Right hindlimb (tissue), 1 donor: ENCODE measurements at places on chromosomes 16 and 17.

GRCh38 chr16:47492428-47493377 is 31.6 kb downstream of the PHKB start:
- DNase-seq: peak; percentile 28

GRCh38 chr17:56899403-56899802 is 14.4 kb downstream of the TRIM25 start:
- no peak for DNase-seq

GRCh38 chr17:2684549-2684948 is 27.0 kb downstream of the CLUH start:
- no peak for DNase-seq

- no peak for DNase-seq
Measured at GRCh38 chr17:37318931-37319594, 56.7 kb upstream of the C17orf78 start.

DNA sequence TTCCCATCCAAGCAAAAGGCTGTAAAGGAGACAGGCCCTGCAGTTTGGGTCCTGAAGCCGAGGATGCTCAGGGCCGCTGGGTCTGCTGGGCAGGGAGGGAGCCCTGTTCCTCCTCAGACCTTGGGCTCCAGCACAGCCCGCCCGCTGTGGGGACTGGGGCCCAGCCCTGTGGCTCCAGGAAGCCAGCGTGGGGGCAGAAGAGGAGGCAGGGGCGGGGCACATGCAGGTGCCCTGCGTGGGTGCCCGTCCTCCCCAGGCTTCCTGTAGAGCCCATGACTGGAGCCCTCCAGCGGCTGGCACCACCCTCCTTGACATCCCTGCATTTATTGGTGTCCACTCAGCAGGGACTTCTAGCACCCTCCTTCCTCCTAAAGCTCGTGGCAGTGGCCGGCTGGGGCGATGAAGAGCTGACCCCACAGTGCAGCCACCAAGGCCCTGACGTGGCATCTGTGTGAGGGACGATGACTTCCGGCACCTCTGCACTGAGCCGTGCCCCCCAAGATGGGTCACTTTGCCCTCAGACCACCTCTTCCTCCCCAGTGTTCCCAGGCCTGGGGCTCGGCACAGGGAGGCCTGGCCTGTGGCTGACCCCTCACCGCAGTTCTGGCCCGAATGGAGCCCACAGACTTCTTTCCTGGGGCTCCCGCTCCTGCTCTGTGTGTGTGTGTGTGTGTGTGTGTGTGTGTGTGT is 9.9 kb downstream of the PRSS27 start:
- DNase-seq: no peak

DNA sequence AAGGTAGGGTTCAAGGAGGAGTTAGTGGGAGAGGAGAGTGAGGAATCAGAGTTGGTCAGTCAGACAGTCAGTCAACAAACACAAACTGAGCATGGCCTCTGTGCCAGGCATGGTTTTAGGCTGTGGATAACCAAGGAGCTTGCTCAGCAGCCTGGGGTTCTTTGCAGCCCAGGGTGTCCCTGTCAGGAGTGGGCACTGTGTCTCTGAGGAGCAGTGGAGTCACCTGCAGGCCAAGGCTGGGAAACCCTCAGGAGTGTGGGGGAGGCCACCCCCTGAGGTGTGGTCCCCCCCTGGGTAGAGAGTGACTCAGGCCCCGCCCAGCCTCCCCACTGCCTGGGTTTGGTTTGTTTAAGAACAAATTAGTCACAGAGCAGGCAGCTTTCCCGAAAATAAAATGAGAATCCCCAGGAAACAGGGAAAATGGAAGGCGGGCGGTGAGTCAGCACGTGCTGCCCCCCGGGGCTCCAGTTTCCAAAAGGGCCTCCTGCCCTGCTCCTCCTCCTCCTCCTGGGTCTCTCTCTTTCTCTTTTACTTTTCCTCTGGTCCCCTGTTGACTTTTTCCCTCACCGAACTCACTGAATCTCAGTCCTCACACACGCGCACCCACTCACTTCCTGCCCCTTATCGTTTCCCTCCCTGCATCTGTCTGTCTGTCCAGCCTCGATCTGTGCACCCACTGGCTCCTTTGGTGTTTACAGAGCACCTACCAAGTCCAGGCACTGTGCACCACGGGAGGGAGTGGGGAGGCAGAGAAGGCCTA is 44.3 kb downstream of the SOCS3 start:
- peak; percentile 87 for DNase-seq

DNA sequence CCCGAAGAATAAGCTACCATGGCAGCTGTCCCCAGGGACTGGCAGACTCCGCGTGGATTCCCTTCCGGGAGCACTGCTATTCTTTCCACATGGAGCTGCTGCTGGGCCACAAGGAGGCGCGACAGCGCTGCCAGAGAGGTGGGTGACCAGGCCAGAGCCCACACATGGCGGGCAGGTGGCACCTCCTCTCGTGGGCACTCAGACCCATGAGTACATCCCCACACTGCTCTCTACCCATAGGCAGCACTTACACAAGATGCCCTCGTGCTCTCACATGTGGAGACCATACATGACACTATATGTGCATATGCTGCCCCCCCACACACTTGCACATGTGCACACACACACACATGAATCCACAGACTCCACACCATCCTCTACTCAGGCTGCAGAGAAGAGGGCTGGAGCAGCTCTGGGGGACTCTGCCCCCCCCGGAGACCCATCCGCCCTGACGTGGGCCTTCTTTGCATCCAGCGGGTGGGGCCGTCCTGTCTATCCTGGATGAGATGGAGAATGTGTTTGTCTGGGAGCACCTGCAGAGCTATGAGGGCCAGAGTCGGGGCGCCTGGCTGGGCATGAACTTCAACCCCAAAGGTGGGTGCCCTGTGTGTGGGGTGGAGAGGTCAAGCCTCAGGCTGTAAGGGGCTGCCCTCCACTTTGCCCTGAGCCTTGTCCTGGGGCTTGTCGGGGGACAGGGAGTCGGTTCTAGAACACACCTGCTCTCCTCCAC is 62.9 kb downstream of the MRC2 start:
- no peak for DNase-seq

DNA sequence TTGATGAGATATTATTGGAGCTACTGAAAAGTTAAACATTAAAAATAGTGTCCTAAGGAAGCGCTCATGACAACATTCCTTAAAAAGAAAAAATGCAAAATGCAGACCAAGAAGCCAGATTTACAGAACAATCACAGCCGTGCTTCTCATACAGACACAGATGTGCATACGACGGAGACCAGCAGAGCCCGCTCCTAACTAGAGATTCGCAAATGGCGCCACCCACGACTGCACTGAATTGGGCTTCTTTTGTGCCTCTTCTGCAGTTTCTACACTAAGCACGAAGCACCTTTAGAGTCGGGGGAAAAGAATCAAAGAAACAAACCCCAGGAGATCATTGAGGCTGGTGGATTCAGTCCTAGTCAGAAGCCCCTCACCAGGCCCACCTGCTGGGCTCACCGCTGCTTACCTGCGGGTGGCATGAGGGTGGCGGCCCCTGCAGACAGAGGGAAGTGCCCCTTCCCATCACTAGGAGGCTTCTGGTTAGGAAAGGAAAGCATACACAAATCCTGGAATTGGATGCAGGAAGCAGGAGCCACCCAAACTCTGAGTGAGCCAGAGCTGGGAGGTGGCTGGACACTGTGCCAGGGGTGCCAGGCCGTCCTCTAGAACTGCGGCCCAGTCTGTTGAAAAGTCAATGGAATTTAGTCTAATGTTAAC is 64.9 kb upstream of the CHMP6 start:
- DNase-seq: no peak

GRCh38 chr16:65414284-65414984 is 292.6 kb upstream of the CDH11 start:
- no peak for DNase-seq

DNA sequence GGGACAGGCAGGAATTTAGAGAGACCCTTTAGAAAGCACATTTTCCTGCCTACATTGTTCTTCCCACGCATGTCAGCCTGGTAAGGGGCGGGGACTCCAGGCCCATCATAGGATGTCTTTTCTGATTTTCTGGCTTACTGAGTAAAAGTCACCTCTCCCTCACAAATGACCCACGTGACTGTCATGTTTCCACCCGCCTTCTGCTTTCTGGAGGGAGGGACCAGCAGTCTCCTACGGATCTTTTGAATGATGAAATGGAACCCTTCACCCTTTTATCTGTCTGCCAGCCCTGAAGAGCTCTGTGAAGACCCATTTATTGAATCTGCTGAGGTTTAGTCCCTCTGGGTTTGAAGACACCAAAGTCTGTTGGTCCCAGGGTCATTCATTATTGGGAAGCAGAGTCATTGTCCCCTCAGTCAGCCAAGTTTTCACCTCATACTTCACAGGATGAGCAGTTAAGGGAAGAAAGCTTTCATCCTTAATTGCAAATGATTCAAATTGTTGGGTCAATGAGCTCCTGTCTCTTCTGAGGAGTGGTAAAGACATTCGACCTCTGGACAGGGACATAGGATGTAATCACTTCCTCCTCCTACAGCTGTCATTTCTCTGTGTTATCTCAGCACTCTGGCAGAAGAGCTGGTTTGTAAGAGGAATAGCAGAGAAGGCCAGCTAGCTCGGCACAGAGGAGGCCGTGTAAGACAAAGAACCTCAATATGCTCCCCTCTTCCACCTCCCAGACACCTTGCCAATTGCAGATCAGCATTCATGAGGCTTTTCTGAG is 446.1 kb downstream of the HS3ST3B1 start:
- DNase-seq: no peak

DNA sequence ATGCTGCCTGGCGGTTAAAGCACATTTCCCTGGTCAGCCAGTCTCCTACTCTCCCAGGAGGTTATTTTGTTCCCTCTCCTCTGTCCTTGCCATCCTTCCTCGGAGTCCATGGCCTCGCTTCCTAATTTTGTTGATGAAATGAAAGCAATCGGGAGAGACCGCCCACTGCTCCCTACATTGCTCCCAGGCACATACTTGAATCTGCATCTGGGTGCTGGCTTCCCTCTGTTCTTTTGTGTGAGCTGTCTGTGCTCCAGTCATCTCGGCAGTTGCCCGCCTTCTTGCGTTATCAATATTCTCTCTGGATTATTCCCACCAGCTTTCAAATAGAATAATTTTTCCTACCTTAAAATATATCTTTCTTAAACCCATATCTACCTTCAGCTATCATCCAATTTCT is 11.1 kb downstream of the KRT23 start:
- DNase-seq: no peak

GRCh38 chr17:32731556-32732295 is 145.2 kb downstream of the MYO1D start:
- no peak for DNase-seq

- DNase-seq: peak; percentile 20
Measured at GRCh38 chr17:48215583-48216139, 108.1 kb downstream of the SNX11 start.

DNA sequence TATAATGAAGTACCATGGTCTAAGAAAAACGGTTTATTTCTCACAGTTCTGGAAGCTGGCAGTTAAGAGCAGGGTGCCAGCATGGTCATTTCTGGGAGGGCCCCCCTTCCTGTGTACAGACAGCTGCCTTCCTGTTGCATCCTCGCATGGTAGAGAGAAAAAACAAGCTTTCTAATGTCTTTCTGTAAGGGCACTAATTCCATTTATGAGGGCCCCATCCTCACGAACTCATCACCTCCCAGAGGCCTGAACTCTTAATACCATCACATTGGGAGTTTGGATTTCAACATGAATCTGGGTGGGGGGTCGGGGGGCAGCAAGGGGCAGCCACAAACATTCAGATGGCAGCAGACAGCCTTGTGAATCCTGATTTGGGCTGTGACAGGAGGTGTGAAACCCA is 149.7 kb downstream of the CCDC182 start:
- no peak for DNase-seq

DNA sequence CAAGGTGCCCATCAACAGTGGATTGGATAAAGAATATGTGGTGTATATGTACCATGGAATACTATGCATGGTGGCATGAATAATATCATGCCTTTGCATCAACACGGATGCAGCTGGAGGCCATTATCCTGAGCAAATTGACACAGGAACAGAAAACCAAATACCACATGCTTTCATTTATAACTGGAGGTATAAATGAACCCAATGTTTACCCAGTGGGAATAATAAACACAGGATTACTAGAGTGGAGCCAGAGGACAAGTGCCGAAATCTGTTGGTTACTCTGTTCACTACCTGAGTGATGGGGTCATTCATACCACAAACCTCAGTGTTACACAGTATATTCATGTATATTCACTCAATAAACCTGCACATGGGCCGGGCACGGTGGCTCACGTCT is 125.2 kb downstream of the CDH11 start:
- DNase-seq: no peak

DNA sequence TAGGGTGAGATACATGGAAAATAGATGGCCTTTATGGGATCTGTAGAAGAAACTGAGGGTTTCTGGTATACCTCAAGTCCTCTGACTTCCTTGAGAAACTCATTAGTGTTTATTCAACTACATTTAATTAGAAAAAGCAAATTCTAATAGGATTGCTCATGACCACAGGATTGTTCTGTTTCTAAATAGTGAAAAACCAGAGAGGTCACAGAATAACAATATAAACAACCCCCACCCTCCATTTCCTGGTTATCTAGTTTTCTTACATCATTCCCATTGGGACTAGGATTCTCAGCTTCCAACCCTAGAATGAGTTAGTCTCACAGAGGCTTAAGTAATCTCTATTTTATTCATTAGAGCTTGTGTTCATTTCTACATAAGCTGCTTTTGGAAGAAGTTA is 30.0 kb downstream of the SF3B3 start:
- DNase-seq: no peak

GRCh38 chr17:8691931-8692330 is 52.7 kb downstream of the CCDC42 start:
- no peak for DNase-seq

GRCh38 chr17:66343531-66344078 is 41.2 kb downstream of the PRKCA start:
- DNase-seq: no peak

DNA sequence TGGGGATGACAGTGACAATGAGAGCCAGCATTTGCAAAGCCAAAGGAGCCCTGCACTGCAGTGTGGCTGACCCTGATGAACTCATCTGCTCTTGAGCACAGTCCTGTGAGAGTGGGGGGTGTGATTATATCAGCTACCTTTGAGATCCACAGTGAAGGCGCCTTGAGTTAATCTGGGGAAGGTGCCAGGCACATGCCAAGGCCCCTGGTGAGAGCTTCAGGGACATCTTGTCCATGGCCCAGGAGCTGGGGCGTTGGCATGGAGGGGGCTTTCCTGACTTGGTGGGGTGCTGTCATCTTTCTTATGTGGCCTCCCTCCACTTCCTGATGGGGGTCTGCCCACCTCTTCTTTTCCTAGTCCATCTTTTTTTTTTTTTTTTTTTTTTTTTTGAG is 86.5 kb downstream of the SNX29 start:
- no peak for DNase-seq

DNA sequence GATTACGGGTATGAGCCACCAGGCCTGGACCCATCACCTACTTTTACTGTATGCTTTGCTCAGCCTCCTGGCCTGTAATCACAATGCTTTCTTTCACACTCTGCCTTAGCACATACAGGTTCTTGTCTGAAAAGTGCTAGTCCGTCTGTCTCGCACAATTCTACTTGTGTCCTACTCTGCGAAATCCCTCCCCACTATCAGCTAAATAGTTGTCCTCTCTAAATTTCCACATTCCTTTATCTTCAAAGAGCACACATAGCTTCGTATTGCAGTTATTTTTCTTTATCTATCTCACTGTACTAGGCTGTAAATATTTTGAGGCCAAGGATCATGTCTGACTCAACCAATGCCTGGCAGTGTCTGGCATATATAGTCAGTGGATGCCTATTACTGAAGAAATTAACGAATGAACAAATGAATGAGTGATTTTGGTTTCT is 38.5 kb upstream of the ETV4 start:
- no peak for DNase-seq
